Central memory CD4-positive, alpha-beta T cell (primary cell): ENCODE measurements at places on chromosomes 11 and 22.

DNA sequence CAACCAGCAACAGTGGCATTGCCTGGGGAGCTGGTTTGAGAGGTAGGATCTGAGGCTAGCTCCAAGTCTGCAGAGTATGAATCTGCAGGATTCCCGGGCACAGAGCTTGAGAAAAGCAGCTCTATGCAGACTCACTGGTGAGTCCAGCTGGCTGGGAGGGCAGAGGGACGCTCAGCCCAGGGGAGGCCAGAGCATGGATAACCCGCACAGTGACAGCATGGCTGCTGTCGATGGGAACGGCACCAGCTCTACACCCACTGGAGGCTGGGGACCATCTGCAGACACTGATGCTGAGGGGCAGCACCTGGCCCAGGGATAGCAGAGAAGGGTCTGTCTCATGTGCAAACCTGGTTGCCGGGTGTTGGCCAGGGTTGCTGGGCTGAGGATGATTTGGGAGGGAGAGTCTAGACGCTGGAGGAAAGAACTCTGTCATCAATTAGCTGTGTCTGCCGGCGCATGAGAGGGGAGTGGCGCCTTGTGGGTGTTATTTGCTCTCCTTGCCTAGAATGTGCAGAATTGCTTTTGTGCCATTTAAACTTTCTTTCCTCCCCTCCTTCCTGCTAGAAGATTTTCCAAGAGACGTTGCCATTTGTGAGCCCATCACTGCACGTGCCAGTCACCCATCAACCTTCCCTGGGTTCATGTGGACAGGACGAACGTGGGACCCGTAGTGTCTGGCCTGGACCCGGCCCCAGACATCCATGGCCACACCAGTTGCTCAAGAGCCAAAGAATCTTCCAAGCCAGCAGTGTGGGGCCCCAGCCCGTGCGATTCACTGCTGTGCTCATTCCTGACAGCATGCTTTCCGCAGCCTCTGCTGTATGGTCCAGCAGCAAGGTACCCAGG is 19.1 kb upstream of the LINC01488 start:
- DNase-seq, result no peak

GRCh38 chr11:27995083-27995482 is 112.9 kb downstream of the KIF18A start:
- no peak for DNase-seq

GRCh38 chr11:12141283-12141682 is 30.9 kb downstream of the MICAL2 start:
- DNase-seq, result no peak

GRCh38 chr11:46918083-46918787 is at the start of gene LRP4:
LRP4 (minus strand) TSS chr11:46918550; CDS start chr11:46918379, 171 bp downstream.
- DNase-seq, result peak; percentile 19

- no peak for DNase-seq
Observed at GRCh38 chr11:70078781-70079616, 882 bp downstream of the ANO1 start.

DNA sequence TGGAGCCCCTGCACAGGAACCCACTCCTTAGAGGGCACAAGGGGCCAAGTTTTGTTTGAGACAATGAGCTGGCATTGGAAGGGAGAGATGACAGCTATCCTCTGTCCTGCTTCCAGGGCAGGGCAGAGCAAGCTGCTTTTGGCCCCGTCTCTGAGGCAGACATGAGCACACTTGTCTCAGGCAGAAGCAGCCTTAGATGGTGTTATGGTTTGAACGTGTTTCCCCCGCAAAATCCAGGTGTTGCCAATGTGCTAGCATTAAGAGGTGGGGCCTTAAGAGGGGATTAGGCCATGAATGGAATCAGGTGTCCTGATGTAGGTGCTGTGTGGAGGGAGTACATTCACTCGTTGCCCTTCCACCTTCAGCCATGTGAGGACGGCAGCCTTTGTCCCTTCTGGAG is 2.5 kb downstream of the TP53AIP1 start:
- no peak for DNase-seq

DNA sequence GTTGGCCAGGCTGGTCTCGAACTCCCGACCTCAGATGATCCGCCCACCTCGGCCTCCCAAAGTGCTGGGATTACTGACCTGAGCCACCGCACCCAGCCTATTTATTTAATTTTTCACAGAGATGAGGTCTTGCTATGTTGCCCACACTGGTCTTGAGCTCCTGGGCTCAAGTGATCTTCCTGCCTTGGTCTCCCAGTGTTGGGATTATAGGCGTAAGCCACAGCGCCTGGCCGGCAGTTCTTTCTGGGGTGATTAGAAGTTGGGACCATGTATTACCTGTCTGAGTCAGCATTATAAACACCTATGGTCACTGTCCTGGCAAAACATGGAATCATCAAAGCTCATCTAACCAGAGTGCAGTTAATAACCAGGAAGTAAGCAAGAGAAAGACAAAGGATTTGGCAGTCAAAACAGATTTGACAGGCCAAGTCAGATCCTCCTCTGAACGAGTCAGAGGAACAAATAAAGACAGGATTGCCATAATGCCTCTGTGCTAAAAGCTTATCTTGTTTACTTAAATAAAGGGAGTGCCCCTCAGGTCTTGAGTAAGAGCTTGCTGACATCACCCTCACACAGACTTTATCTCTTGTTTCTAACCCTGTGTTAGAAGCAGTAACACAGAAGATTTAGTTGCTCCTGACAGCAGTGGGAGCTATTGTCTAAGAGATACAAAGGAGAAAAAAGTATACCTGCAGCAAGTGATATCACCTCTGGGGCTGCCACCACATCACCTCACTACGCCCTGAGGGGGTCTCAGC is 3.7 kb downstream of the SERPIND1 start:
- DNase-seq, result no peak

DNA sequence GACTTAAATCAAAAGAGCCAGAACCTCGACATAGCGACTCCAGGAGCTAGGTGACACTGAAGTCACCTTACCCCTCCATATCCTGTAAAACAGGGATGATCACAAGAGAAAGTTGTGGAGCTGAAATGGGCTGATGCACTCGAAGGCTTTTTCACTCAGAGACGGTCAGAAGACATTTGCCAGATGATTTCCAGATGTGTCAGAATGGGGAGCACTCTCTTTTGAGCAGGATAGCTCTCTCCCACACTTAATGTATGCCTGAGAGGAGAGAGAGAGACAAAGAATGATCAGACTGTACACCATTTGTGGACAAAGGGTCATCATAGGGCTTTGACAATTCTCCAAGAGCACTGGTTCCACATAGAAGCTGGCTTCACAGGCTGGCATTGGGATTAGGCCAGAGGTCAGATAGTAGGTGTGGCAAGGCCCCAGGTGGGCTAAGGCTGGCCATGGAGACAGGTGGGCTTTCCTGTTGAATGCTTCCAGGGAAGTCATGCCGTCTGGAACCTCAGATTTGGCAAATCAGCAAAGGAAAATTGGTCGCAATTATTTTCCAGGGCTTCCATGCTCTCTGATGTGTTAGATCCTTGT is 42.3 kb upstream of the ETS1 start:
- no peak for DNase-seq

- DNase-seq, result no peak
Observed at GRCh38 chr22:44129619-44129976, 51.1 kb upstream of the PARVG start.

DNA sequence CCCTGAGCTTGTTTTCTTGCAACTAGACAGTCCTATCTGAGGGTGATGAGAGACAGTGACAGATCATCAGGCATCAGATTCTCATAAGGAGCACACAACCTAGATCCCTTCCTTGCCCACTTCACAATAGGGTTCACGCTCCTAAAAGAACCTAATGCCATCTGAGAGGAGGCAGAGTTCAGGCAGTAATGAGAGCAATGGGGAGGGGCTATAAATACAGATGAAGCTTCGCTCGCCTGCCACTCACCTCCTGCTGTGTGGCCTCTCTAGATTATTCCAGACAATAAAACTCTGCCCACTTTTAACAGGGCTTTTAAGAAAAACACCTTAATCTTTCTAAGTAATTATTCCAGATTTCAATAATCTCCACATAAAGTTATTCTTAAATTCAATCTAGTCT is 43.9 kb upstream of the PAK1 start:
- no peak for DNase-seq

DNA sequence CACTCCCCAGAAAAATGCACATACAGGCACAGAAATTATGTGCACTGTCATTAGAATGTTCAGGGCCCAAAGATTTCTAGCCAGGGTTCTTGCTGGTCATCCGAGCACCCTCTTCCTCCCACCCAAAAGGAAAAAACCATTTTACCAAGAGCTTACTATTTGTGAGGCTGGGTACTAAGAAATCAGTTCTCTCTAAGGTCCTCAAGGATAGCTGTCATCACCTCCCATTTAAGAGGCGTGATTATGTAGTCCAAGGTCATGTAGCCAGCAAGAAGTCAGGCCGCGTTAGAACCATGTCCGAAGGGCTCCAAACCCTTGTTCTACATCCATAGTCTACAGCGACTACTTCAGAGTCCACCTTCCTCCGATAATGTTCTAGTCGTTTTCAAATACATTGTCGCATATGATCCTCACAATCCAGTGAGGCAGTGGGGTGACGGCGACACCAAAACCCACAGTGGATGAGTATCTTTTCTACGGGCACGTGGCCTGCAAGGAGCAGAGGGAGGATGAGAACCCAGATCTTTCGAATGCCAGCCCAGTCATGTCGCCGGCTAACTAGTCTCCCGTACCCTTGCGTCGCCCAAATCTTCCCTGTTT is 634 bp downstream of the TIMM8B start:
- no peak for DNase-seq

DNA sequence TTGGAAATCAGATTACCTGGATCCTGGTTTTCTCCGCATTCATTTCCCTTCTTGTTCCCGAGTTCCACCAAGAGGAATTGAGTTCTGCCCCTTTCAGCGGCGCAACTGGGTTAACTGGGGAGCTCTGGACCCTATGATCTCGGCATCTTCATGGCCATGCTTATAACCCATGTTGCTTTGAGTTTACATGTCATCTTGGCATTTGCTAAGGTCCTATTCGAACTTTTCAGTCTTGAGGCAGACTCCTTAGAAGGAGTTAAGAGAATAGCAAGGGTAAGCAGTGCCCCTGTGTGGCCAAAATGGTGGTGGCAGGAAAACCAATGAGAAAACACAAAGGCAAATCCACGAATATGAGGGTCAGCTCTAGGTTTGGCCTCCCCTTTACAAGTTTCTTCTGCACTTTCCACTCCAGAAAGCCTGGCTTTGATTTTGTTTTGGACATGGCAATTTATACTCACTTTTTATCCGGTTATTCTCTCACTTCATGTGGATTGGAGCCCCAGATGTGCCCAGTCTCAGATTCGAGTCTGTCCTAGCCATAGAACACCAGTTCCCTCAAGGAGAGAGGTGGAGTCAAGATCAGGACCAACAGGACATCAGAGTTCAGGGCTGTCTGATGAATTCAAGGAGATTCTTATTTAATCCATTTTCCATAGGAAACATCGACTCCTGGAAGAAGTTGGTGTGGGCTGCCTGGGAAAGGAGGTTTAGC is 55.3 kb upstream of the FBXO3 start:
- peak; percentile 29 for DNase-seq

DNA sequence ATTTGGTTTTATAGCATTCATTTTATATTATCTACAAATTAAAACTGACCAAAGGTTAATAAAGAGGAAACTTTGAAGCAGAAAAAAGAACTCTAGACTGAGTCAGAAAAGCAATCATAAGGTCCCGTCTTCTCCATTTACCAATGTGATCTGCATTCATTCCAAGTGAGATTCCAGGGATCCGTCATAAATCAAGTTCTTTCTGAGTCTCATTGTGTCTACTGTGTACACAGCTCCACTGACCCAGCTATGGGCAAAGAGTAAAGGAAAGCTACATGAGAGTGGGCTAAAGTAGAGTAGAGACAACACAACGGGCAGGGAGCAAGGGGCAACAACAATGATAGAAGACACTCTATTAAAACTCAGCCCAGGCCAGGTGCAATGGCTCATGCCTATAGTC is 15.3 kb downstream of the FAM168A start:
- no peak for DNase-seq

DNA sequence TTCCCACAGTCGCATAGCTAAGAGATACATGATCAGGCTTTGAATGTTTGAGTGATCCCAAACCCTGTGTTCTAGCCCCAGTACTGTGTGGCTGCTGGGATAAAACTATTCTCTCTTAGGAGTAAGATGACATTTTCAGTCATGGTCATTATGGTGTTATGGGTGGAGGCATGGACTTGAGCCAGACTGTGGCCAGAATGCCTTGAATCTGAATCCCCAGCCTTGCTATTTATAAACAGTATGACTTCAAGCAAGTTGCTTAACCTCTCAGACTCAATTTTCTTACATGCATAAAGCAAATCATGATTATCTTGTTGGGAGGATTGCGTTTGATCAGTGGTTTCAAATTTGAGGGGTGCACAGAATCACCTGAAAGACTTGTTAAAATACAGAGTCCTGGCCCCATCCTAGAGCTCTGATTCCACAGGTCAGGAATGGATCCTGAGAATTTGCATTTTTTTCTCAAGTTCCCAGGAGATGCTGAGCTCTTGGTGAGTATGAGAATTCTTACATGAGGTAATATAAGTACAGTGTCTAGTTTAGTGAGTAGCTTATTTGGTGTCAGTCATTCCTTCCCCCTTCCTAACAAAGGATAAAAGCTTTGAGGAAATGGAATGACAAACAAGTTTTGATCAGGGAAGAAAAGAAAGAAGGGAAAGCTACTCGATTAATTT is 571.7 kb downstream of the METTL15 start:
- no peak for DNase-seq

DNA sequence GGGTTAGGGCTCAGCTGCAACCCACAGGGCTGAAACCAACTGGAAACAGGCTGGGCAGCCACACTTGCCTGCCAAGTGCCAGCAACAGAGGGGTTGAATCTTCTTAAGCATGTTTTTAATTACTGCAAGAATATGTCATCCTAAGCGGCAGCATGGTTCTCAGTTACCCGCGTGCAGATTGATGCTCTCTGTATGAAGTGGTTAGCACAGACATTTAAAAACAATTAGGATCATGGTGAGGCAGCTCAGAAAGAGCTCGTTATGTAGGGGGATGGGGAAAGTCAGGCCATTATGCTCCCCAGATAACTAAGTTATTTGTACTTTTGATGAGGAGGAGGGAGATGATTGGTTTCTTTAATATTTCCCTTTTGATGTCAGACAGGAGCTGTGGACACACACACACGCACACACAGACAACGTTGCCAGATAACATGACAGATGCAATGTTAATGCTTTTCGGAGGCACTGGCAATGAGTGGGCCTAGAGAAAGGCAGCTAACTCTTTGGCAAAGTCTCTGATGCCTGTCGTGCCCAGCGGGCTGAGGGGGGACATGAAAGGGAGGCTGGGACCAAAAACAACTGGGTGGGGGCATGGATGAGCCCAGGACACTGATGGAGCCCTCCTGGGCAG is 389.7 kb downstream of the NXPE2 start:
- DNase-seq, result no peak

GRCh38 chr11:116505298-116506262 is 267.2 kb downstream of the BUD13 start:
- no peak for DNase-seq

GRCh38 chr22:25482868-25483639 is 81.4 kb upstream of the GRK3 start:
- DNase-seq, result no peak

- peak; percentile 61 for DNase-seq
Observed at GRCh38 chr11:82927264-82927880, 25.8 kb downstream of the DDIAS start.

- no peak for DNase-seq
Observed at GRCh38 chr22:33921525-33922348, 1.5 kb upstream of the LARGE1 start.
